T-helper 1 cell (primary cell): ENCODE measurements at places on chromosomes 11 and 22.
A peak's percentile ranks its signal among the peaks of the same experiment; 100 is the strongest.

- DNase-seq, result no peak
These were observed 38.1 kb upstream of the PCF11 start for GRCh38 chr11:83118814-83119213.

GRCh38 chr22:16922706-16923105, 85.3 kb downstream of the GAB4 start:
- no peak for DNase-seq

GRCh38 chr11:561148-562003, 606 bp downstream of the RASSF7 start:
- DNase-seq, result no peak

DNA sequence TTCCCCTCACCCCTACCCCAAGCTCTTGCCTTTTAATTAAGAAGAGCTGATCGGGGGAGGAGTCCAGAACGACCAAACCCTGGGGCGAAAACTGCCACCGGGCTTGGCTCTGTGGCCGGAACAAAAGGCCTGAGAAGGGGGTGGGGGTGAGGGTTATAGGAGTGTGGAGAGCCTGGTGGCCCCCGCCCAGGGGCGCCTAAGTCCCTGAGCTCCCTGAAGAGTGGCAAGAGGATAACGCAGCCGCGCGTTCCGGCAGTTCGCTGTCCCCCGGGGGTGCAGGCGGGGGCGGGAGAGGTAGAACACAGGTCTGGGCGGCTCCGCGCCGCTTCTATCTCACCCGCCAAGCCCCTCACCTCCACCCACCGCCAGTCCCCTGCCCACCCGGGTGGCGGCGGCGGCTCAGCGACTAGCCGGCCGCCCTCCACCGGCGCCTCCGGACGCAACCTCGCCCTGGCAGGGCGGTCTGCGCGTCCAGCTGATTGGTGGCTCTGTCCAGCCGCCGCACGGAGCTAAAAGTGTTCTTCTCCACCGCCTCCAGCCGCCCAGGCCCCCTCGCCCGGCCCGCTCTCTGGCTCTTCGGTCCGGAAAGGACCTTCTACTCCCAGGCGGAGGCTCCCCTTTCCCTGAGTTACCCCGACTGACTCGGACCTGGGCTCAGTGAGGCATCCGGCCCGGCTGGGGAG, 18.7 kb upstream of the BDNF start:
- no peak for DNase-seq

GRCh38 chr11:92770981-92771380, 198.5 kb upstream of the MTNR1B start:
- no peak for DNase-seq

GRCh38 chr11:65471447-65471891, 27.4 kb upstream of the MALAT1 start:
- DNase-seq, result peak; percentile 26

DNA sequence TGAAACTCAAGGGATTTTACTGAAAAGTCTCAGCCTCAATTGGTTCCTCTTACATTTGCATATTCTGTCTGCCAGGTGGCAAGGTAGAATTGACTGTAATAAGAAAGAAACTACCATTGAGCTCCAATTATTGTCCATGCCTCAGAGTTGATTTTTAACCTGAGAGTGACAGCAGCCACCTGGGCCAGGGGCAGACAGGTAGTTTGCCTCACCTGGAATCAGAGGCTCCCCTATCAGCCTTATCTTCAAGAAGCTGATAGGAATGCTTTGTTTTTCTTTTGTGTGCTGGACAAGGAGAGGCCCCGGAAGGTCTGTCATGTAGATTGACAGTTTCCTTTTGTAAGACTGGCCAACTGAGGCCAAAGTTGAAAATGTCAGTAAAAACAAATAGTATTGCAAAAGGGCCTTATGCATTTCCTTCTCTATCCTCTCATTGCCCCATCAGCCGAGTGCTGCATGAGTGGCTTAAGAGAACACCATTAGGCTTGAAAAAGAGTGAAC, 34.1 kb downstream of the CD44 start:
- DNase-seq, result no peak

GRCh38 chr11:57762235-57762861, 746 bp downstream of the CTNND1 start:
- no peak for DNase-seq

GRCh38 chr11:2138068-2138430, 1.1 kb downstream of the IGF2 start:
- no peak for DNase-seq

DNA sequence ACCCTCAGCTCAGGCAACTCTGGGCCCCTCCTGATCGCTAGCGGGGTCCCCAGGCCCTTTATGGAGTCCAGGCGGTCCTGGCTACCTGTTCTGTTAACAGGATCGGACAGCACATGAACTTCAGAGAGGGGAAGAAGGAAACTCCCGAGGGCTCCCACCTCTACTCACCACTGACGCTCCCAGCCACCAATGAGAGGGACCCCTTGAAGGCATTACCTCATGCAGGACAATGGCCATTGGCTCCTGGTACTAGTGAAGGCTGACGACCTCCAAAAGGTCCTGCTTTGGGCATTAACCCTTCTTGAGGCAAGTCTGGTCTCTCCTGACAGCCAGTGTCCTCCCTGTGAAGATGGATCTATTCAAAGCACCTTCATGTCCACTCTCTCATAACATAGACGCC, 71.5 kb upstream of the LMO1 start:
- DNase-seq, result no peak

DNA sequence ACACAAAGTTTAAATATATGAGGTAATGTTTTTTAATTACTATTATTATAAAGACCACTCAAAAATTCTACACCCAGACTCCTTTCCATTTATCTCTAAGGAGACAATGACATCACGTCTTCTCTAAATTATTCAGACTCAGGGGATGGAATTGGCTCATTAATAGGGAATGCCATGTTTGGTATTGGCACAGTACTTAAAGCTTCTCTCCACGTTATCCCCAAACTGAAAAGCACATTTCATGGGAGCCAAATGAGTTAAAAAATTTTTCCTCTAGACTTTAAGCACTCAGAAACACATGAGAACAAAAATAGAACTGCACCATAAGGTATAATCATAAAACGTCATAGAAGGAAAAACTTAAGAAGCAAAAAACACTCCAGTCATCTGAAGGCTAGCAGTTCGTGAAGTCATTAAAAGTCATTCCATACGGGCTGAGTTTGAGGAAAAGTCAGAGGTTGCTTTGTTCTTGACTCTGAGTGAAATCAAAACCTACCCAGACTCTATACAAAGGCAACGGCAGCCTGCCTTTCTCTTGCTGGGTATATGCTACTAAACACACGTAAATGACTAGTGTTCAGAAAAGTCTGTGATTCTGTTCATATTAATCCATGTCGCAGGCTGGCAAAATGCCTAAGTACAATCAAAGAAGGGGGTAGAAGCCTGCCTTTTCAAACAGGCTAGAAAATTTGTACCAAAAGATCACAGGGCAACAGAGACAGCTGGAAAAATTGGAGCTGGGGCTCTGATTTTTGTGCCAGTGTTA, 8.7 kb upstream of the MPPED2 start:
- no peak for DNase-seq

- DNase-seq, result no peak
These were observed 750 bp upstream of the NAT10 start for GRCh38 chr11:34104680-34105078.

DNA sequence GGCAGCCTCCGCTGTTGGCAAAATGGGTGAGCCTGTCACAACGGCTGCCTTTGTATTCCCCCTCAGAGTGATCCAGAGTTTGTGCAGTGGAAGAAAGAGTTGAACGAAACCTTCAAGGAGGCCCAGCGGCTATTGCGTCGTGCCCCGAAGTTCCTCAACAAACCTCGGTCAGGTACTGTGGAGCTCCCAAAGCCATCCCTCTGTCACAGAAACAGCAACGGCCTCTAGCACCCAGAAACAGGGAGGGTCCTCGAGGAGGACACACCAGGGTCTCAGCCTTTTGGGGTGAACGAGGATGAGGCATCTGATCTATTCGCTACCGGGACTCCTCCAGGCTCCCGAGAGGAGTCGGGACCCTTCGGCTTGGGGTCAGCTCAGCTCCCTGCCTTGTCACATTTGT, 19.8 kb upstream of the MYO18B start:
- no peak for DNase-seq

DNA sequence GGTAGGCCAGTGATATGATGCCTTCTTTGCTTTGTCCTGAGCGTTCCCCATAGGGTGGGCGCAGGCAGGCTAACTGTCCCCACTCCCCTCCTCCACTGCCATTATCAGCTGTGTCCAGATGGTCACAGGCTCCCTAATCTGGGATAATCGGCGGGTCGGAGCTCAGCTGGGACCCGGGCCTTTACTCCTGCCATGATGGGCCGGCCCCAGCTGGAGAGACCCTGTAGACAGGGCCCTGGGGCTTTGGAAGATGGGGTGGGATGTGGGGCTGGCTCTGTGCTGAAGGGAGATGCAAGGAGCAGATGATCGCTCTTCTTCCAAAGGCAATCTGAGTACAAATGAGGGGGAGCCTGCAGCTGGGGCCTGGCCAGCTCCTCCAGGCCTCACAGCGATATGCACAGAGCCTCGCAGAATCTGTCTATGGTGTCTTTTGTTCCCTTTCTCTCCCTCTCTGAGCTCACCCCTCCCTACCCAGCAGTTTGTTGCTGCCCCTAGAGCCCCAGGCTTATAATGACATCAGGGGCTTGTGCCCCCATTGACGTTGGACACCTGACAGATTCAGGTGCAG, 11.9 kb downstream of the KLHL35 start:
- DNase-seq, result no peak

- DNase-seq, result peak; percentile 8
These were observed 82.9 kb downstream of the KCNQ1 start for GRCh38 chr11:2527621-2528291.

DNA sequence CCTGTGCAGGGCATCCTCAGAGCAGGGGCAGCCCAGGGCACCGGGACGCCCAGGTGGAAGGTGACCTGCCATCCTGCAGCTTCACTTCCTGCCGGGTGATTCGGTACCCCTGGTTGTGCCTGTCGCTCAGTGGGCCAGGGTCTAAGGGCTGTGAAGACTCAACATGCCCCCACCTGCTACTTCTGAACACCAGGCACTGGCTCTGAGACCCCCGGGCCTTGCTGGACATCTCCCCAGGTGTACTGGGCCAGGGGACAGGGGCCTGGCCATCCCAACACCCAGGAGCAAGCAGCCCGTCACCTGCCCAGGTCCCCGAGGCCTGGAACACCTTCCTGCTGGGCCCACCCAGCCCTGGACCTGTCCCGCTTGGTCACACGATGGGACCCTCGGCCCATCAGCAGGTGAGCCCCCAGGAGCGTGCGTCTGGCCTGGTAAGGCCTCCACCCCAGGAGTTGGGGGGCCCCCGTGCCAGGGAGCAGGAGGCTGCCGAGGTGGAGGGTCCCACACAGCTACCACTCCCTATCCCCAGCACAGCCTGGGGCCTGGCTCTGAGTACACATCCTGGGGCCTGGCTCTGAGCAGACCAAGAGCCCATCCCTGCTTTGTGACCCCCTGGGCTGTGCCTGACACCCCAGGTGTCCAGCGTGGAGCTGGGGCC, 3.9 kb upstream of the MUC5B start:
- DNase-seq, result no peak
